ENCODE measurements at places on chromosomes 3 and 15. TPM values are rescaled to one million over a fixed set of nuclear protein-coding genes. Genes with fewer than 3 reads are reported as not detected.

Gene WNT5A
- total RNA-seq: 11.4 TPM

- no peak for DNase-seq
Measured at GRCh38 chr3:16484216-16484615, 29.3 kb downstream of the RFTN1 start.

DNA sequence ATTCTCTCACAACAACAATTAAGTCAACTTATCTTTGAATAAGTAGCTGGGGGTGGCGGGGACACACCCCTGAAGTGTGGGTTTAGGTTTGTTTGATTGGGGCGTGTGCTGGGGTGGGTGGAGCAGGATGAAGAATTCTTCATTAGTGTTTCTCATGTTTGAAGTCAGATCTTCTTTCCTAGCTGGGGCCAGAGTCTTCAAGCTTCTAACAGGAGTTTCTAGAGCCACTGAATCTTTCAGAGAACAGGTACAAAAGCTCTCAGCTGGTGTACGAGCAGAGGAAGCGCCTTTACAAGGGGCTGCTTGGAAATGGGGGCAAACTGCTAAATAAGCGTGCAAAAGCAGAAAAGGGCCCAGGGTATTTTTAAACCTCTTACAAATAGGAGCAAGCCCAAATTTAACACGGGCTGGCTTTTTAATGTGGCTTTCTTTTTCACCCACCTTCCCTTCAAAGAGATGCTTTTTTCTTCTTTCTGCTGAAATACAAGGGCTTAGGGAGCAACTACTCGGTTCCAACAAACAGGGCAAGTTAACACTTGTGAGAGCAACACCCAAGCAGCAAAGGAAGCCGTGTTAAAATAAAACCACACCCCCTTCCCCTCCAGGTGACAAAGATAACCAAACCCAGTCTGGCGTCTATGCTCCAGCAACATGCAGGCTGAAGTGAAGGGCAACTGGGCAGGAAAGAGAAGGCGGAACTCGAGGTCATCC lies 86.9 kb upstream of the RASGRP1 start:
- DNase-seq: no peak

DNA sequence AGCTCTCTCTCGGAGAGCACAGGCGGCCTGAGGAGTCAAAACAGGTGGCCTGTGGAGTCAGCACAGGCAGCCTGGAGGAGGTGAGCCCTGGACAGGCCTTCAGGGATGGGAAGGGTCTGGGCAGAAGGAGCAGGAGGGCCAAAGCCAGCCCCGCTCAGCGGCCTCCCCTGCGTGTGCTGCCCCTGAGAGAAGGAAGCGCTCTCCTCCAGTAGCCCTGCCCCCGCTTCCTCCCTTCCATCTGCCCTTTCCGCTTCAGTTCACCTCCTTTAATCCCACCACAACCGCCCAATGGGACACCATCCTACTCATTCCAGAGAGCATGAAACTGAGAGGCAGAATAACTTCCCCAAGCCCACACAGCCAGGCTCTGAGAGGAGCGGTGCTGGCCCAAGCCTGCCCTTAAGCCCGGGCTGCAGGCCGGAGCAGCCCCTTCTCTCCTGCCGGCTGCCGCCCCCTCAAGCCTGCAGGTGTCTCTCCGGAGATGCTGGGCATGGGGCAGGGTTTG lies 3.2 kb upstream of the NR2E3 start:
- DNase-seq: no peak

GRCh38 chr15:85587707-85588411 lies 206.9 kb downstream of the KLHL25 start:
- no peak for DNase-seq

DNA sequence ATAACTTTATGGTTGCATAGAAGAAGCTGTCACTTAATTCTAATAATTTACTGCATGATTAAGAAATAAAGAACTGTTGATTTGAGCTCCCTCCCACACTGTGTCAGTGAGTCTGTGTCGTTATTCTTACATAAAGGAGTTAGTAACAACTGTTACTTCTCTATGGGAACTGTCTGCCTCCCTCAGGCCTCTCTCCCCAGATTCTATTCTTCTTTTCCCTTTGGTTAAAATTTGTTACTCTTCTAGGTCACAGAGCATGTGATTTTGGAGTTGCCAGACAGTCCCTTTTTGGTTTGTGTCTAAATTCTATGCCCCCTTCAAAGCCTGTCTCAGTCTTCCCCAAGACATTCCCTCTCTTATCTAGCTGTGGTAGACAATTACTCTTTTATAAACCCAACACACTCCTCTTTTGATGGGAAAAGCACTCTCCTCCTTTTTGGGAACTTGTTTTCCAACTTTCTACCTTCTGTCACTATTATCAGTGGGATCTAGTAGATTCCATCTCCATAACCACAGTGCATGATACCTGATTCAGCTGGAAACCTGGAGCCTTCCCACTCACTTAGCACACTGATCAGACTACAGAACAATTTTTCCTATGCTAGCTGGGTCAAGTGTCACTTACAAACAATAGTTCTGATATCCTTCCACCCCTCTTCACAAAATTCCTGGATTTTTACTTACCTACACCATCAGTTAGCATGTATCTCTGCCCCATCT lies 422.1 kb upstream of the TGFBR2 start:
- DNase-seq: no peak

Gene NME9
- not detected for total RNA-seq

Gene CAPN3
- total RNA-seq: 11.5 TPM

Gene ZXDC
- total RNA-seq: 25.9 TPM

DNA sequence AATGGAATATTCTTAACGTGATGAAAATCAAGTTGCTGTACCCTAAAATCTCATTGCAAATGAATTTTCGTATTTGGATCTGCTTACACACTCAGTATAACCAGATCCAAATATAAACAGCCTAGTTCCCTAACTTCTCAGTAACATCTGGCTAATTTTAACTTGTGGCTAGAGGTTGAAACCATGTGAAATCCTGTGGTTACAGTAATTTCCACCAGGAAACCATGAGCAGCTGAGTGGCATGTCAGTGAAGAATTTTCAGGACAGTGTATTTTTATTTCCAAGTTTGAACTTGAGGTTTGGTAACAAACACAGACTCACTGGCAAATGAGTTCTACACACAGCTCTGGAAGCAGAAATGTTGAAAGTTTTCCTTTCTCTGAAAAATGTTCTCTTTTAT lies 754.1 kb downstream of the NR2F2 start:
- DNase-seq: no peak

Measured in omental fat pad (tissue), 4 donors.